Stimulated activated naive CD4-positive, alpha-beta T cell (primary cell): ENCODE measurements at places on chromosomes 7 and 10.

DNA sequence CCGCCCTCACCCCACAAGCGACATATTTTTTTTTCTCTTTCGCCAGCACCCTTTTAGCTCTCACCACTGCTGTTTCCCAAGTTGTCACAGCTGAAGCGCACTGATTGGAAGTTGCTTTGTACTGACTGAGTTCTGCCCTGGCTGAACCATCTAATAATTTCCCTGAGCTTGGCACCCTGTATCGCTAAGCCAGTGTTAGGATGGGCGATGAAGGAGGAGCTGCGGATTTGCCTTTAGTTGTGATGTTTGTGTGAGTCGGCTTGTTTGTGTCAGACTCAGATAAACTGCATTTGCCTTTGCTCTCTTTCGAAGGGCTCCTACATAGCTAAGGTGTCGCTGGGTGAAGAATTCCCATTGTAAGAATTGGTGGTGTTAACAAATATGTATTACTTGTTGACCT, 1.3 kb upstream of the ATXN7L1 start:
- no peak for DNase-seq

- DNase-seq: no peak
Measured at GRCh38 chr10:102841827-102842345, 4.7 kb upstream of the CYP17A1 start.

- DNase-seq: no peak
Measured at GRCh38 chr7:49714182-49714581, 59.3 kb upstream of the VWC2 start.

- DNase-seq: no peak
Measured at GRCh38 chr10:11539191-11539868, 72.1 kb downstream of the USP6NL start.

- DNase-seq: no peak
Measured at GRCh38 chr10:6140141-6140841, 51.5 kb downstream of the RBM17 start.

- DNase-seq: no peak
Measured at GRCh38 chr10:119119400-119119799, 15.5 kb downstream of the DENND10 start.

- no peak for DNase-seq
Measured at GRCh38 chr7:45623740-45624391, 49.7 kb downstream of the ADCY1 start.

DNA sequence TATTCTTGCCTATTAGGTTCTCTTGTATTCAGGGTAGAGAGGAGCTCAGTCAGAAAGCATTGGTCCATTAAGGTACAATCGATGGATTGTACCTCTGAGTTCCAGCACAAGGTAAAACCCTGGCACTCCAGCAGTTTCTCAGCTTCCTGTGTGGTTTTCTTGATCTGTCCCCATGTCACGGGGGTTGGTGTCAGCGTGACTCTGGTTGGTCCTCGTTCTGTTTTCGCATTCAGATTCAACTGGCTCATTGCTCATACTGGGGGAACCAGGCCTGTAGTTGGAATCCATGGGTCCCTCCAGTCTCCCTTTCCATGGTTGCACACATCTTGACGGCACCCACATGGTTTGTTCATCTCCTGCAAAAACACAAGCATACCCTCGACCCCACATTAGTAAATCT, 32.7 kb upstream of the RASGEF1A start:
- DNase-seq: no peak

DNA sequence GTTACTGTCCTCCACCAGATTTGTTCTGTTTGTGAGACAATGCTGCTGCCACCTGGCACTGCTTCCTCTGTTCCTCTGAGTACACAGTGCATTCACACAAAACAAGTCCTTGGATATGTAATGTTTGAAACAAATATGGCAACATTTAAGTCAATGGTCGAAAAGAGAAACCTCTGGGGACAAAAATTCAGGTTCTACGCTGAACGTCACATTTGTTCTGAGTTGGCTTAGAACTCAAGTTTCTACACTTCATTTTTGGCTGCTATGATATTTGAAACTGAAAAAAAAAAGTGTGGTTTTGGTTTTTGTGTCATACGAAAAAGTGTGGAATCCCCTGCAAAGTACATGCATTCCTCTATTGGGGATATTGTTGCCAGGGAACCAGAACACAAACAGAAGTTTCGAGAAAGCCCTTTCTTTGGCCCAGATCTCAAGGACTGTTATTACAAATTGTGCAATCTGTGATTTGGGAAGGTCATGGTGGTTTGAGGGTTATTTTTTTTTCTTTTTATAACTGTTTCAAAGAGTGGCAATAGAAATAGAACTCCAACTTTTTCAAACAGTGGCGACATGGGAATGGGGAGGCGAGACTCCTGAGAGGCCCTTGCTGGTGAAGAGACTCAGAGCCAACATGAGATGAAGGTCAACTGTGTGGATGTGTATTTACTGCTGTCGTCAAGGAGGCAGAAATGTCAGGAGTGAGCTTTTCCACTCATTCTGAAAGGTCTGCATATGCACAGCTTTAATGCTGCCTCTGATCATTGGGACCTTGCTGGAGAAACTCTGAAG, 127.5 kb downstream of the CUBN start:
- peak; percentile 23 for DNase-seq
